ENCODE measurements at places on chromosomes 3 and 15.

DNA sequence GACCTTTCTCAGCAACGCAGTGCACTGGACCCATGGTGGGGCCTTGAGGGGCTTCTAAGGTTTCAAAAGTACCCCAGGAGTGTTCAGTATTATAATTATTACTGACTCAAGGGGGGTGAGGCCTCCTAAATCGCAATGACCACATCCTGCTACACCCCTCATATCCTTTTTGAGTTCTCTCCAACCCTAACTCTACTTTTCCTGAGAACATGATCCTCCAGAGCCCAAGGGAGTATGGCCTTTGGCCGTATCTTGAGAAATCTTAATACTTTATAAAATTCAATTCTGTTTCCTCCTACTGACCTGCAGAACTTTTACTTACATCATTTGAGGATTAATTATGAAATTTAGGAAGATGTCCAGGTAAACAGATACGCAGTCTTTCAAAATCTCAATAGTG is 30.4 kb upstream of the RARRES1 start:
- no peak for DNase-seq

DNA sequence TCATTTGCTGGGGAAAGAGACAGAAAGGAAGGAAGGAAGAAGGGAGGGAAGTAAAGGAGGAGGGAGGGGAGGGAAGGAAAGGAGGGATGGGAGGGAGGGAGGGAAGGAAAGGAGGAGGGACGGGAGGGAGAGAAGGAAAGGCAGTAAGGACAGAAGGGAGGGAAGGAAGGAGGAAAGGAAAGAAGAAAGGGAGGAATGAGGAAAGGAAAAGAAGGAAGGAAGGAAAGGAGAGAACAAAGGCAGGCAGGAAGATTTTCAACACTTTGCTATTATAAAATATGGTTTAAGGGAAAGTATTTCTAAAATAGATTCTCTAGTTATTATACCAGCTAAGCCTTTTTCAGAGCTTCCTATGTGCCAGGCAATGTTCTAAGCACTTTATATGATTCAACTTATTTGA is 278.0 kb upstream of the LYSMD4 start:
- DNase-seq, result no peak

GRCh38 chr15:99390667-99391066 is 139.4 kb downstream of the LRRC28 start:
- no peak for DNase-seq

GRCh38 chr3:59249004-59249403 is 199.2 kb upstream of the CFAP20DC start:
- DNase-seq, result no peak

- DNase-seq, result no peak
Observed at GRCh38 chr3:131796558-131797198, 238.1 kb downstream of the CPNE4 start.

DNA sequence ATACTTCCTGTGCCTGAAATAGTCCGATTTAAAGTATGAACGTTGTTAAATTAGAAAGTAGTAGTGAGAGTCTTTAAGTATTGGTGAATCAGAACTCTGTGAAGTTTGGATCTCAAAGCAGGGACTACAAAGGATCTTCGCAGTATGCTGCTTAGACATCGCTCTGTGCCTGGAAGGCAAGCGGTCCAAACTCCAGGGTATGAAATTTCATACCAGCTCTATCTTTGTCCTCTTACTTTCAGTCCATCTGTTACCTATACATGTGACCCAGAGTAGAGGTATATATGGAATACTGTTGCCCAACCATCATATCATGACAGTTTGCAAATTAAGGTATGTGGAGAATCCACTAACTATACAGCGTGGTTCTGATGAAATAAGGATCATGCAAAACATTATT is 34.5 kb downstream of the VPS8 start:
- DNase-seq, result no peak

- DNase-seq, result no peak
Observed at GRCh38 chr3:15858547-15859506, 61.0 kb upstream of the ANKRD28 start.

DNA sequence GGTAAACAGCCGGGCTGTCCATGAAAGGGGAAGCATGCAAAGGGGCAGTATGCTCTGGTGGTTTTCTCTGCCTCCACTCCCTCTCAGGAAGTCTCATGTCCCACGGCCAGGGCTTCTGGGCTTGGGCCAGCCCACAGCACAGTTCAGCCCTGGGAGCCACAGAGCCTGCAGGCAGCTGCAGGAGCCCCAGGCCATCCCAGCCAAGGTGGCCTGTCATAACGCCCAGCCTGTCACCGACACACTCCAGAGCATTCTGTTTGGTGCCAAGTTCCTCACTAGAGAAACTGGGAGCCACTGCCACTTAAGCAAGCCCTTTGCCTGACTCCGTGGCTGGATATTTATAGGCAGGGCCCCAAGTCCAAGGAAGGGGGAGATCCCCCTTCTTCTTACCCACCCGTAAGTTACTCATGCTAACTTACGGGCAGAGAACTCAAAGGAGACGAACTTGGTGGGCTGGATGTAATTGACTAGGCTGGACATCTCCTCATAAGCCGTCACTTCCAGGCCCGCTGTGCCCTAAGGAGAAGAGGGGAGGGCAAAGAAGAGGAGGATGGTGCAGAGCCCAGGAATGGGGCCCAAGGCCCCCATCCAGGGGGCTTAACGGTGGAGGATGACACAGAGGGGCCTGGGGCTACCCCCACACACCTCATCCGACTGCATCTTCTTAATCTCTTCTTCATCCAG is 11.7 kb downstream of the PLCB2 start:
- DNase-seq, result no peak

- DNase-seq, result no peak
Observed at GRCh38 chr3:16311960-16312451, 47.0 kb downstream of the OXNAD1 start.

DNA sequence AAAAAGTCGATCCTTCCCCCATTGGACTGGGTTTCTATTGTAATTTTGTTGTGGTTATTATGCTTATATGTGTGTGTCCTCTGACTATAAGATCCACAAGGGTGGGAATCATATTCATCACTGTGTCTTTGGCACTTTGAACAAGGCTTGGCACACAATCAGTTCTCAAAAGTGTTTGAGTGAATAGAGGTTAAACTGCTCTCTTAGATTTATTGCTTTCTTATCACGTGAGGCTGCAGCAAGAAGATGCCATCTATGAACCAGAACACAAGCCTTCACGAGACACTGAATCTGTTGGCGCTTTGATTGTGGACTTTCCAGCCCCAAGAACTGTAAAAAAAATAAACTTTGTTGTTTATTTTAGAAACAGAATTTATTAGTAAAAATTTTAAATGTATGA is 295.0 kb upstream of the MDFIC2 start:
- no peak for DNase-seq

- peak; percentile 66 for DNase-seq
Observed at GRCh38 chr15:99682455-99682854, 50.8 kb downstream of the LYSMD4 start.

GRCh38 chr15:35880896-35881295 is 334.9 kb upstream of the DPH6 start:
- DNase-seq, result no peak

GRCh38 chr3:193560091-193560490 is 5.4 kb upstream of the ATP13A4 start:
- DNase-seq, result no peak

DNA sequence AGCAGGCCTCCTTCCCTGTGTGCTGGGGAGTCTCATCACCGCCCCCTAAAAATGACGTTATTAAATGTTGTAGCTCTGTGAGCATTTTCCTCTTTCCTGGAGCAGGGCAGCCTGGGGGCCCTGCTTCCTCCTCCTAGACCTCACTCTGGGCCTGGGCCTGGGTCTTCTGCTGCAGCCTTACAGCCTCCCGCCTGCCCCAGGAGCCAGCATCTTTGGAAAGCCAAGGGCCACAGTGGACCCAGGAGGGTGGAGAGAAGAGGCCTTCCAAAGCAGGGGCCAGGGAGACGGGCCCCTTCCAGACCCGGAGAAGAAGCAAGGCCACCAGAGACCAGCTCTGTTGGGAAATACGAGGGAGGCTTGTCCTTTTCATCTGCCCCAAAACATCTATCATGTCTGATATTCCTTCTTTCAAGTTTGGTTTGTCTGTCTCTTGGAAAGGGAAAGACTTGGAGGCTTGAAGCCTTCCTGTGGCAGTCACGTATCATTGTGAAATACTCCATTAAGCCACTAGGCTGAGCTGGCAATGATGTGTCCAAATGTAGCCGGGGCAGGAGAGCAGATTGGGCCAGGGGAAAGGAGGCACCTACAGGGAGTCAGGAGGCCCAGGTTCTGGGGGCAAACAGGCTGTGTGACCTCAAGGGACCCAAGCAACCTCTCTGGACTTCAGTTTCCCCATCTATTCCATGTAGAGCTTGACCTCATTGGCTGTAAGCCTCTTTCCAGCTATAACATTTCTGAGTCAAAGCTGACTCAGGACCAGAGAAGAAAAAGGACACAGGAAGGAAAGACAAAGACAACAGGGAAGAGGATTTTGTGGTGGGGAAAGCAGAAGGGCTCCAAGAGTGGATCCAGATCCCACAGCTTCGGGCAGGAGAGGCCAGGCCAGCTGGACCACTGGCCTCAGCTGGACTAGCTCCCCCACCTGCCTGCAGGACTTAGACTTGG is 31.1 kb downstream of the CYP11A1 start:
- no peak for DNase-seq

- peak; percentile 90 for DNase-seq
Observed at GRCh38 chr3:10015461-10015904, 10.8 kb upstream of the FANCD2 start.

DNA sequence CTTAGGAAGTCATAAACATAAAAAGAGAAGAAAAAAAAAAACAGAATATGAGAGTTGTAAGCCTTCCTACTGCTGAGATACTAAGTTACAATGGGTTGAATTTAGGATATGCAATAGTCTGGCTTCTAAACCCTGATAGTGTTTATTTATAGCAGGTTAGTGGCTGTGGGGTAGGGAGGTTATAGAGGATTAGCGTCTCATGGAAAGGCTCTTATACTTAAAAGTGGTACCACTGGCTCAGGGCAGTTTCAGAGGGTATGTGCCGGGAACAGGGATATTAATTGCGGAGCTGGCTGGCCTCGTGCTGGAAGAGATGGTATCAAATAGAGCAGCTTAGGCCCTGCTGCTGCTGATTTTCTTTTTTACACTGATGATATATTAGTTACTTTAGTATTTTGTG is 60.8 kb downstream of the PFN2 start:
- DNase-seq, result no peak

DNA sequence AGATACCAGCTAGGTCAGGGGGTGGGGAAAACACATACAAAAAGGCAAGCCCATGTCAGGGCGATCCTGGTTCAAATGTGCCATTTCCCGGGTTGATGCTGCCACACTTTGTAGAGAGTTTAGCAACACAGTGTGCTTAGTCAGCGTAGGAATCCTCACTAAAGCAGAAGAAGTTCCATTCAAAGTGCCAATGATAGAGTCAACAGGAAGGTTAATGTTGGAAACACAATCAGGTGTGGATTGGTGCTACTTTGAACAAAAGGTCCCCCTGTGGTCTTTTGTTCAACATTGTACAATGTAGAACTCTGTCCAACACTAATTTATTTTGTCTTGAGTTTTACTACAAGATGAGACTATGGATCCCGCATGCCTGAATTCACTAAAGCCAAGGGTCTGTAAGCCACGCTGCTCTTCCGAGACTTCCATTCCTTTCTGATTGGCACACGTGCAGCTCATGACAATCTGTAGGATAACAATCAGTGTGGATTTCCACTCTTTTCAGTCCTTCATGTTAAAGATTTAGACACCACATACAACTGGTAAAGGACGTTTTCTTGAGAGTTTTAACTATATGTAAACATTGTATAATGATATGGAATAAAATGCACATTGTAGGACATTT is 28.9 kb downstream of the TPM1 start:
- no peak for DNase-seq

- DNase-seq, result no peak
Observed at GRCh38 chr3:17602126-17602525, 140.3 kb downstream of the TBC1D5 start.

- no peak for DNase-seq
Observed at GRCh38 chr3:184648636-184649035, 63.2 kb downstream of the MAGEF1 start.

GRCh38 chr3:12818773-12819172 is 22.3 kb downstream of the CAND2 start:
- DNase-seq, result no peak

GRCh38 chr15:98682992-98683701 is 34.8 kb downstream of the IGF1R start:
- no peak for DNase-seq
